ENCODE measurements at places on chromosomes 12 and 14.

GRCh38 chr12:103751600-103751999 lies 89.4 kb downstream of the NT5DC3 start:
- no peak for DNase-seq

GRCh38 chr14:104264495-104265265 lies 126.3 kb downstream of the KIF26A start:
- no peak for DNase-seq

DNA sequence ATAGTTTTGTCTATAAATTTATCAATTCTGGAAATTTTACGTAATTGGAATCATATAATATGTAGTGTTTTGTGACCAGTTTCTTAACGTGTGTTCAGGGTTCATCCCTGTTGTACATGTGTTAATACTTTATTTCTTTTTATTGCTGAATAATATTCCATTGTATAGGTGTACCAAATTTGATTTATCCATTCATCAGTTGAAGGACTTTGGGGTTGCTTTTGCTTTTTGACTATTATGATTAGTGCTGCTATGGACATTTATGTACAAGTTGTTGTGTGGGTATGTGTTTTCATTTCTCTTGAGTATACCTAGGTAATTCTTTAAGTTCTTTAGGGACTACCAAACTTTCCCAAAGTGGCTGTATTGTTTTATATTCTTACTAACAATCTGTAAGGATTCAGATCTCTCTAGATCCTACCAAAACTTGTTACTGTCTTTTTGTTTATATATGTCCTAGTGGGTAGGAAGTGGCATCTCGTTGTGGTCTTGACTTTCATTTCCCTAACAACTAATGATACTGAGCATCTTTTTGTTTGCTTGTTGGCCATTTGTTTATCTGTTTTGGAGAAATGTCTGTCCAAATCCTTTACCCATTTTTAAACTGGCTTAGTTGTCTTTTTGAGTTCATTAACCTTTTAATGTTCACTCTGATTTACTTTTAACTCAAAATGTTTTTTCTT lies 14.9 kb downstream of the VRK1 start:
- no peak for DNase-seq

GRCh38 chr14:76640923-76641395 lies 120.3 kb upstream of the VASH1 start:
- peak; percentile 19 for DNase-seq

DNA sequence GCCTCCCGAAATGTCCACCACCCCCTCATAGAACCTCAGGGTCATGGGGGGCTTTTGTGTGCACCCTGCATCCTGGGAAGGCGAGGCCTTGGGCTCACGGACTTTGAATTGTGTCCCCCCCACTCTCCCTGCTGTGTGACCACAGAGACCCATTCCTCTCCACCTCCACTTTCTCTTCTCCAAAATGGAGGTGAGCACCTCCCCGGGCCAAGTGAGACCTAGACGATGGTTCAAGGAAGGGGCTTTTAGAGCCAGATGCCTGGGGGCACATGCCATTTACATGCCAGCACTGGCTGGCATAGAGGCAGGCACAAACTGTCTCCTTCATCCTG lies 33.5 kb downstream of the CYP46A1 start:
- no peak for DNase-seq

- DNase-seq, result no peak
These were observed 769.4 kb upstream of the USP15 start for GRCh38 chr12:61490526-61491498.

GRCh38 chr14:65433157-65433556 lies 20.6 kb downstream of the FUT8 start:
- no peak for DNase-seq

GRCh38 chr12:123726962-123727361 lies 14.8 kb downstream of the ATP6V0A2 start:
- no peak for DNase-seq

- no peak for DNase-seq
These were observed 7.0 kb downstream of the TRMT61A start for GRCh38 chr14:103535891-103536565.

- no peak for DNase-seq
These were observed 42.4 kb upstream of the SGPP1 start for GRCh38 chr14:63770187-63770807.

- DNase-seq, result no peak
These were observed 32.9 kb downstream of the DMAC2L start for GRCh38 chr14:50344876-50345563.

- peak; percentile 56 for DNase-seq
These were observed 60.6 kb downstream of the SLC25A47 start for GRCh38 chr14:100383727-100384158.

GRCh38 chr12:12890543-12891079 lies 751 bp upstream of the GPRC5A start:
- peak; percentile 79 for DNase-seq

DNA sequence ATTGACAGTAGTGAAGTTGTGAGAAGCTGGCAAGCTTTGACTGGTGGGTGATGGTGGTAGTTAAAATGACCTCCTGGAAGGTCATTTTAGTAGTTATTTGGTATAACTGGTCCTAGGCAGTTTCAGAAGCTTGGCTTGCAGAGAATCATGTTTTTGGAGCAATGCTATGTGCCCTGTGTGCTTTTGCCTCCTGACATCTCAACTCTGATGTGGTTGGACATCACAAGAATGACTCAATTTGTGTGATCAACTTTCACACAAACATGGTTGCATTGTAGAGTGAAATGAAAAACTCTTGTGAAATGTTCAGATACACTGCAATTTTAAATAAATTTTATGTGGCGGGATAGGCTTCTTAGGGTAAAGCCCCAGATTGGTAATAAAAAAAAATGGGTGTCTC lies 8.3 kb upstream of the ABCD2 start:
- DNase-seq, result no peak

DNA sequence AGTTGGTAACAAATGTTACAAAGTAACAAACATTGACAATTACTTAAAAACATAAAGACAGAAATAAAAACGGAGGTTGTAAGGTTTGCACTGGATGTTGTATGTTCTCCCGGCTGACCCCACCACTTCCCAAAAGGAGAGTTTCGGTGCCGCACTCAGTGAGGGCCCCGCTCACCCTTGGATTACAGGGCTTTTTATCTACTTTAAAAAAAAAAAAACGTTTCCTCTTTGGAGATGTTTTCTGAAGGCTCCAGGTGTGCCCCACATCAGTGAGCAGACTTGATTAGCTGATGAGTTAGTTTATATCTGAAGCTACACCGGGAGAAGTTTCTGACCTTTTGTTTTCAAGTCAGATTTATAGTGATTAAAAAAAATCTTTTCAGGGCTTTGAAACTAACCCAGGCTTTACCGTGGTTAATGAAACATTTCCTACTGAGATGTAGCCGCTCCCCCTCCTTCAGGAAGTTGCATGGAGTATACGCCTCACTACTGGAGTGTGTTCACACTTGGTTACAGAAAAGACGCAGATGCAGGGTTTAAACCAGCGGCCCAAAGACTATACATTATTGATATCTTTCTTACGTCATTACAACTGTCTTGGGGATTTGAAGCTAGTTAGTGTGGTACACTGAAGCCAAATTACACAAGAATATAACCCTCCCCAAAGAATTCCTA lies 38.0 kb upstream of the BCL7A start:
- no peak for DNase-seq

DNA sequence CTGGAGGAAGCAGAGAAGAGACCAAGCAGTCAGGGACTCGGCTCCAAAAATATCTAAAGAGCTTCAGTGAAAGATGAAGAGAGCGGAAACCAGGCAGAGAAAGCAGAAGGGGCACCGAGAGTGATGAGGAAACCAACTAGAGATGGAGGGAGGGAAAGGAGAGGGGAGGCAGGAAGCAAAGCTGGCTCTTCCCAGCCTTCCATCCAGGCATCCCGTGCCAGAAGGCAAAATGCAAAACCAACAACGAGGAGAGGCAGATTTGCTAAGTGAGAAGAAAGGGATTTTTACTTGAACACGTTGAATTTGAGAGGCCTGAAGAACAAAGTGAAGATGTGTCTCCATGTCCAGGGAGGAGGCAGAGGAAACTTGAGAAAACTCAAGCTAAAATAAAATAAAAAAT lies 90.1 kb downstream of the NUAK1 start:
- DNase-seq, result no peak

DNA sequence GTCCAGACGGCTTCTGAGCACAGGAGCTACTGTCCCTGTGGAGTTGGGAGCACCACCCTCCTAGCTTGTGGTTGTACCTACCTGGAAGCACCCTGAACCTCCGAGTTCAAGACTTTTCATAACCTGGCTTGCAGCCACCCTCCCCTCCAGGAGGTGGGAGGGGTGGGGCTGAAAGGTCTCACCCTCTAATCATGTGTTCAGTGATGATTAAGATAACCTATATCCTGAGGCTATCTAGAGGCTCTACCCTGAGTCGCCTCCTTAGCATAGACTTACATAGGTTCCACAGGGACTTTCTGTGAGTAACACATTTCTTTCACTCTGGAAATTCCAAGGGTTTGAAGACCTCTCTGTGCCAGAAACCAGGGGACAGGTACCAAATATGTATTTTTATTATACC lies 146.5 kb downstream of the CFAP54 start:
- no peak for DNase-seq

DNA sequence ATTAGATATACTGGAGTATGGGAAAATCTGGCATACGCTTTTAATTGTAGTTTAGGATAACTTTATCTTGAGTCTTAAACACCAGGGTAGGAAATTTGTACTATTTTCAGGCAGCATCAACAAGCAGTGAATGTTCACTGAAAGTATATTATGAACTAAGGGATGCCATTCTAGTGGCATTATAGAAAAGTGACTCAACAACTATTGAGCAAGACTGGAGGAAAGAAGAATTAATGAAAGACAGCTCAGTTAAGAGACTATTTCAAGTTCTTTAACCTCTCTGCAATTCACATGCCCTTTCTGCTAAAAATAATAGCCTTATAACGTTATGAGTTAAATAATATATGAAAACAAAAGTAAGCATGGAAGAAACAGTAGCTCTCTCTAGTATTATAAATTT lies 343.1 kb downstream of the FSCB start:
- DNase-seq, result no peak

DNA sequence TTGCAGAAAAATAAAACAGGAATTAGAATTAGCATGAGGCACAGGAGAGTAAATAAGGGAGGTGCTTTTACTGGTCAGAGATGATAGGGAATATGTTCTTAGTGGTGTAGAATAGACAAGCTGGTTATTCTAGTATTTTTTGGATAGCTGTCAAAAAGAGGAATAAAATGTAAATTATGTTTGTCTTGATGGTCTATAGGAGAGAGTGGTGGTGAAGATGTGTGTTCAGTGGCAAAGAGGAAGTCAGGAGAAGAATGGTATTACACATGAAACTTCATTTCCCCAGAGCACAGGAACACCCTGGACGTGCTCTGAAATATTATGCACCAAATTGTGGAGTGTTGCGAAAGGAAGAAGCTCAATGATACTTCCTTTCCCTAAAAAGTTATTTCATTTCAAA lies 27.8 kb downstream of the MUCL1 start:
- DNase-seq, result no peak

DNA sequence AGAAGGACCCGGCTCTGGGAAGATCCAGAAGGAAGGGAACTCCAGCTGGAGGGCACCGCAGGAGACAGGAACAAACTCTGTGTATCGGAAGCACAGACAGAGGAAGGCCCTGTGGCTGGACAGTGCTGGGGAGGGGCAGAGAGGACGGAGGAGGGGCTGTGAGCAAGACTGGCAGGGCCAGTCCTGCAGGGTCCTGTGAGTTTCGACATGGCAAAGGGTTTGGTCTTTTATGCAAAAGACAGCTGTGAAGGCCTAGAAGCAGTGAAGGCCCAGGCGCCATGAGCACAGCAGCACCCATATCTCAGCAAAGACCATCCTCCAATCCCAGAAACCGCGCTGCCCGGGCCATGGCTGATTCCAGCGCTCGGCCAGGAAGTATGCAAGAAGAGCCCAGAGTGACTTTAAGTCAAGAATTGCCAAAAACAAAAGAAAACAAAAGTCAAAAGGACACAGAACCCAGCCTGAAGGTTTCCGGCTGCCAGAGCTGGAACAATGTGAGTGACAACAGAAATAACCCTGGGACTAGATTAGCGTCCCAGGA lies 126.5 kb downstream of the NCOR2 start:
- no peak for DNase-seq

DNA sequence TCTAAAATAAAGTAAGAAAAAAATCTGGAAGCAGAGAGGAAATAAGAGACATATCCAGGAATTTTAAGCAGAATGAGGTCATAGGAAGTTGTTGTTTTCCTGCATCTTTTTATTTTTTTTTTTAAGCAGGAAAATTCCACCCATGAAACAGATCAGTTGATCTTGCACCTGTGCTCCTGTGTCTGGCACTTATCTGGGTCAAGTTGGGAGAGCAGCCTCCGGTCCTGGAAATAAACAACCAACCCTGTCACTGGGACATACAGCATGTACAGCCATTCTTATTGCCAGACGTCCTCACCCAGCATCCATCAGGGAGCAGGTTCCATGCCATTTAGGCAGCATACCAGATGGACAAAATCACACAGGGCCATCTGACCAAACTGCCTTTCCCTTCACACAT lies 266.0 kb upstream of the BTG1 start:
- no peak for DNase-seq

DNA sequence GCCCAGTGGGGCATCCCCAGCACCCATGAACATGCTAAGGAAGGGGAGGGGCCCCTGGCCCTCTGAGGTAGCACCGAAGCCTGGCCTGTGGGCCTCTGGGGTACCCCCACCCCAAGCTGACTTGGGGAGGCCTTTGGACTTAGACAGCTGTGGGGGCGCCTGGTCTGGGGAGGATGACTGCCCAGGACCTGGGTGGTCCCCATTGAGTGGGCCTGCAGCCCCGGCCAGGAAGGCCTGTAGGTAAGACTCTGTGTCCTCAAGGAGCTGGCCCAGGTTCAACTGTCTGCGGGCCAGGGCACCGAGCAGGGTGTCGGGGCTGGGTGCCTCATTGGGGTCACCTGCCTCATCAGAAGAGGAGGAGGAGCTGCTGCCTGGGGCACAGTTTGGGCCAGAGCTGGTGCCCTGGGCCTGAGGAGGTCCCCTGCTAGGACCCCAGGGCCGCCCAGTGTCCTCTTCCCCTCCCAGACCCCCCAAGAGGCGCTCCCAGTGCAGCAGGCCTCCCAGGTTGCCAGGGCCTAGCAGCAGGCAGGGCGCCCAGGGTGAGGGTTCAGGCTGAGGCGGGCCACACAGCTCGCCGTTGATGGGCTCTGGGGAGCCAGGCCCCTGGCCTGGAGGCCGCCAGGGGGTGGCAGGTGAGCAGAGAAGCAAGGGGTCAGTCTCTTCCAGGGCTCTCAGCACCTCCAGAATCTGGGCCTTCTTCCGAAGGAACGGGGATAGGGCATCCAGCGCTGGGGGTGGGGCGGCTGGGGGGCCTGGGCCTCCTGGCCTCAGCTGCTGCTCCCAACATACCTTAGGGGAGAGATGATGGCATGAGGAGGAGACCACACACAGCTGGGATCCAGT lies 31.4 kb downstream of the NCKAP5L start:
- no peak for DNase-seq

Measured in NCI-H1105 treated with DMSO at 0.1 percent for 48 hours (cell line).